ENCODE measurements at places on chromosomes 6 and 20. TPM values are rescaled to one million over a fixed set of nuclear protein-coding genes. Genes with fewer than 3 reads are reported as not detected.

DNA sequence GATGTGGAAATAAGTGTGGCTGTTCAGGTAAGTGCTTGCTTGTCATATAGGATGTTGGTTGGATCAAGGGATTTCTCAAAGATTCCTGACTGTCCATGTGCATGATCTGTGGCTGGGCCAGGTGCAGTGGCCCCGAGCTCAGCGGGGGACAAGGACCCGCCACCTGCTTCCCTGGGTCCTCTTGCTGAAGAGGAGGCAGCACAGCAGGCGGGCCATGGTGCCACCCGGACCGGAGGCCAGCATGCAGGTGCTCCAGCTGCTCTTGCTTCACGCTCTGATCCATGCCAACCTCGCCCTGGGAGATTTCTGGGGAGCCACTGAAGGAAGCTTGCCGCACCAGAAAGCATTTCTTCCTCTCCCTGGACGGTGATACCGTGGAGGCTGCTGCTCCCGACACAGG is 173.8 kb downstream of the HIVEP2 start:
- no peak for DNase-seq

DNA sequence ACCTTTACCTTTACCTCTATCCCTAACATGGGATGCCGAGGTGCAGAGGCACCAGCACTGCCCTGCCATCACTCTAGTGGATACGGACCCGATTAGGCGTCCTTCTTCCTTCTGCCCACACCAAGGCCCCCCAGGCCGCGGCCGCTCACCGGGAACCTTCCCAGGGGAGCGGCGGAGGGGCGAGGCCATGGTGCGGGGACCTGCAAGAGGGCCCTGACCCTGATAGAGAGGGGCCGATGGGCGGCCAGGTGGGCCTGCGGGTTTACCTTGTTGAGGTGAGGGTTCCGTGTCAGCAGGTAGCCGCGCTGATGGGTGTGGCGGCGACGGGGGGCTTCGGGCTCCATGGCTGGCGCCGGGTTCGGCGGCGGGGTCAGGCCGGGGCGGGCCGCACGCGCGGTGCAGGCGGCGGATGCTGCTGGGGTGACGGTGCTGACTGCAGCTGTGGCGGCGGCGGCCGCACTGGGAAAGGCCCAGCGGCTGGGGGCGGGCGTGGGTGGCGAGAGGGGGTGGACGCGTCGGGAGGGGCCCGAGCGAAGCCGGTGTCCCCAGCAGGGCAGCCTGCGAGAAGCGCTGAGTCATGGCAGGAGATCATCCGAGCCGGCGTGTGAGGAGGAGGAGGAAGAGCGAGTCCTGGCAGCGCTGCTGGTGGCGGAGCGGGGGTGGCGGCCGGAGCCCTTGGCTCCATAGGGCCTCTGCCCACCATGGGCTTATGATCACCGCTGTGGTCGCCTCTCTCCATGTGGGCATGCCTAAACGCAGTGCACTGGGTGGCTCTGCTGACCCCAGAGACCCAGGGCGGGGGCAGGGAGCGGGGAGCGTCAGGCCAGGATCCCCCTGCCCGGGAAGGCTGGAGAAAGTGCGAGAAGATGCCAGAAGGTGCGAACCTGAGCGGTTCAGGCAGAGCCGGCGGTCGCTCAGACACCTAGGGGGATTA is at the start of gene ME1:
Gene ME1, minus strand, starts transcription at position 441 of the 934 bp plus-strand sequence. Its CDS starts 97 bp downstream, at position 344.
- peak; percentile 94 for DNase-seq

DNA sequence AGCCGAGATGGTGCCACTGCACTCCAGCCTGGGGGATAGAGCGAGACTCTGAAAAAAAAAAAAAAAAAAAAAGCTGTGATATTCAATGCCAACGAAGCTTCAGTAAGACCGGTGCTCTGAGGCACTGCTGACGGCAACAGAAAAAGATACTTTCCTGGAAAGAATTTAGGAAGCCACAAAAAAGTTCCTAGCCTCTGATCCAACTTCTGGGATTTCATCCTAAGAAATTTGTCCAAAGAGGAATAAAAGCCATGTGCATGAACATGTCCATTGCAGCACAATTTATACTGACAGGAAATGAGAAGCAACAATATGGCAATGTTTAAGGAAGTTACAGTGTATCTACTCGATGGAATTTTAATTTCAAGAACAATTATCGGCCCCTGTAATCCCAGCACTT is 24.5 kb upstream of the CARMIL1 start:
- DNase-seq: no peak

GRCh38 chr6:52503851-52504781 is 72.7 kb downstream of the TRAM2 start:
- DNase-seq: peak; percentile 96

DNA sequence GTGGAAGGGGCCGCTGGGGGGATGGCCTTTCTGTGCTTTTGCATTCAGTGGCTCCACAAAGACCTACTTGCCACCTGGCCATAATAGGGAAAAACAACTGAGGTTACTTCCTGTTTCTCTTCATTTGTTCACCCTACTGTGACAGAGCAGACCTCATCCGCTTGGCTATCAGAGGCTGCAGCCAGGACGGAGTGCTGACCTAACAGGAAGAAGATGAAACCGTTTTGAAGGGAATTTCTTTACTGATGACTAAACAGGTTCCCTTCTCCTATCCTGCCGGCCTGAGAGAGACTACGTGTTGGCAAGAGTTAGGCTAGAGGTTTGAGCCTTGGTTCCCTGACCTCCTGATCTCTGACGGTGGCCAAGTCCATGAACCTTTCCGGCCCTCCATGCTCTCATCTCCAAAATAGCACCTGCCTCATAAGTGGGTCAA is 21.3 kb downstream of the PRR18 start:
- DNase-seq: no peak

- no peak for DNase-seq
Measured at GRCh38 chr6:158686791-158687381, 37.0 kb downstream of the SYTL3 start.

- DNase-seq: no peak
Measured at GRCh38 chr6:44494011-44494501, 106.5 kb downstream of the CDC5L start.

GRCh38 chr6:155341130-155341828 is 27.0 kb upstream of the TFB1M start:
- DNase-seq: no peak

DNA sequence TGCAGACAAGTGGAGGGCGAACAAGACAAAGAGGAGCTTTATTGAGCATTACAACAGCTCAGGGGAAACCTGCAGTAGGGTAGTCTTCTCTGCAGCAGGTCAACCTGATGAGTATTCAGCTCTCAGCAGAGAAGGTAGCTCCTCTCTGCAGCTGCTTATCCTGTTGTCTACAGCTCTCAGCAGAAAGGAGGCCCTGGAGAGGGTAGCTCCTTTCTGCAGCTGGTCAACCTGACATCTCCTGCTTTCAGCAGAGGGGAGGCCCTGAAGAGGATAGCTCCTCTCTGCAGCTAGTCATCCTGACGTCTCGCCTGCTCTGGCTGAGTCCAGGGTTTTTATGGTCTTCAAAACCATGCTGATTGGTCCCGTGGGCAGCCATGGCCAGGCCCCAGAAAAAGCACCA is 113.6 kb downstream of the CD24 start:
- no peak for DNase-seq

Gene ARMC2
- 5.8 TPM for total RNA-seq

Gene ZC2HC1B
- not detected for total RNA-seq
